ENCODE measurements at places on chromosomes 16 and 17. TPM values are rescaled to one million over a fixed set of nuclear protein-coding genes. Genes with fewer than 3 reads are reported as not detected.

GRCh38 chr17:73400915-73401545 lies 89.2 kb upstream of the CDC42EP4 start:
- no peak for ATAC-seq

The KRTAP2-4 gene
- not detected for total RNA-seq

DNA sequence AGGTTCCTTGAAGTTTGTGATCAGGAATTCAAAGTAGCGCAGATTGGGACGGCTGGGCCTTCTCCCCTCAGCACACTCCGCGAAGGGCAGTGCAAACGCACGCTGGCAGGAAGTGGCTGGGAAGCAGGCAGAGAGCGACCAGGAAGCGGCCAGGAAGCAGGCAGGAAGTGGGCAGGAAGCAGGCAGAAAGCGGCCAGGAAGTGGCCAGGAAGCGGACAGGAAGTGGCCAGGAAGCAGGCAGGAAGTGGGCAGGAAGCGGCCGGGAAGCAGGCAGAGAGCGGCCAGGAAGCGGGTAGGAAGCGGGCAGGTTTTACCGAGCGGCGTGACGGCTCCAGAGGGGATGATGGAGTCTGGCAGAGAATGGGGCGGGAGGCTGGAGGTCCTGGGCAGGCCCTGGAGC lies 3.2 kb downstream of the DPEP1 start:
- ATAC-seq = no peak

The CCL1 gene
- total RNA-seq = not detected

GRCh38 chr17:47718634-47719405 lies 14.2 kb upstream of the TBX21 start:
- no peak for ATAC-seq

The FOXN1 gene
- not detected for total RNA-seq

Data from gastroesophageal sphincter (tissue), 4 donors.